ENCODE measurements at places on chromosomes 3 and 15.
A peak's percentile ranks its signal among the peaks of the same experiment; 100 is the strongest.

DNA sequence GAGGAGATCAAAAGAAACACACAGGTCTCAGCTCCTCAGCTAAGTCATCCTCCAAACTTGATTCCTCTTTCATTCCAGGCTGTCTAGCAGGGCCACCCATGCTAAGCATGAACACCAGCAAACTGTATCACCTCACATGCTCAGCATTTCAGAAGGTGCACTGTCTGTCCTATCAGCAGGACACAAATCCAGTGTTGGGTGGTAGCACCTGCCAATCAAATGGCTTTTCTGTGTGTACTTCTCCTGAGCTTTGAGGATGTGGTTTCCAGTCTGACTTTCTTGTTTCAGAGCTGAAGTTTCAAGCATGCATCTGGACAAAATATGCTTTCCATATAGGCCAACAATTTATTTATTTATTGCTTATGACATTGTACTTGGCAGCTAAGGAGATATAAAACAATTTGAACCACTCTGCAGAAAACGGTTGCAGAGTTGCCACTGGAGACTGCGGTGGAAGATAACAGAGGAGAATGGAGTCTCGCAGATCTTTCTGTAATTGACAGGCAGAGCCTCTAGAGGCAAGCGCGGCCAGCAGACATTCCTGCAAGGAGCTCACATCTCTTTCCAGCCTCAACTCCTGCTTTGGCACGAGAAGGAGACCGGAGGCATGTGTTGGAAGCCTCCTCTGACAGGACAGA lies 167.1 kb upstream of the WNT5A start:
- no peak for DNase-seq

DNA sequence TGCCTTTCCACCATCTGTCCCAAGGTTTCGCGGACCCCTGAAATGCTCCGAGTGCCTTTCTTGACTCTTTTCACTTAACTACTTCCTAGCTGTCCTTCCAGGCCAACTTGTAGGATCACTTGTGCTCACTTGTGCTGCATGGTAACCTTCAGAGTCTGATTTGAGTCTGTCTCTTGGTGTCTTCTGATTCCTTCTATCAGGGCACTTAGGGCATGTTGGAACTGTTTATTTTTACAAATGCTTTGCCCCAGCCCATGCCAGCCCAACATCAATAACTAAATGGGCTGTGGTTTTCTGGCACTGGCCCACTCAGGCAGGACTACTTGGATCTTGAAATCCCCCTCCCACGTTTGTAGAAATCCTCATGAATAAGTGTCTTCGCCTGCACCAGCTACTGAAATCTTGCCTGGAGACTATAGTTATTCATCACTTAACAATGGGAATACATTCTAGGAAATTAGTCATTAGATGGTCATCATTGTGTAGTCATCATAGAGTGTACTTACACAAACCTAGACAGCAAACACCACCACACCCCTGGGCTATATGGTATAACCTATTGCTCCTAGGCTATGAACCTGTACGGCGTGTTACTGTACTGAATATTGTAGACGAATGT lies 123.1 kb upstream of the STRIT1 start:
- DNase-seq: no peak

- no peak for DNase-seq
Observed at GRCh38 chr15:94848054-94848453, 616.7 kb downstream of the MCTP2 start.

GRCh38 chr3:44862226-44862637 lies 520 bp downstream of the TMEM42 start:
- DNase-seq: no peak

DNA sequence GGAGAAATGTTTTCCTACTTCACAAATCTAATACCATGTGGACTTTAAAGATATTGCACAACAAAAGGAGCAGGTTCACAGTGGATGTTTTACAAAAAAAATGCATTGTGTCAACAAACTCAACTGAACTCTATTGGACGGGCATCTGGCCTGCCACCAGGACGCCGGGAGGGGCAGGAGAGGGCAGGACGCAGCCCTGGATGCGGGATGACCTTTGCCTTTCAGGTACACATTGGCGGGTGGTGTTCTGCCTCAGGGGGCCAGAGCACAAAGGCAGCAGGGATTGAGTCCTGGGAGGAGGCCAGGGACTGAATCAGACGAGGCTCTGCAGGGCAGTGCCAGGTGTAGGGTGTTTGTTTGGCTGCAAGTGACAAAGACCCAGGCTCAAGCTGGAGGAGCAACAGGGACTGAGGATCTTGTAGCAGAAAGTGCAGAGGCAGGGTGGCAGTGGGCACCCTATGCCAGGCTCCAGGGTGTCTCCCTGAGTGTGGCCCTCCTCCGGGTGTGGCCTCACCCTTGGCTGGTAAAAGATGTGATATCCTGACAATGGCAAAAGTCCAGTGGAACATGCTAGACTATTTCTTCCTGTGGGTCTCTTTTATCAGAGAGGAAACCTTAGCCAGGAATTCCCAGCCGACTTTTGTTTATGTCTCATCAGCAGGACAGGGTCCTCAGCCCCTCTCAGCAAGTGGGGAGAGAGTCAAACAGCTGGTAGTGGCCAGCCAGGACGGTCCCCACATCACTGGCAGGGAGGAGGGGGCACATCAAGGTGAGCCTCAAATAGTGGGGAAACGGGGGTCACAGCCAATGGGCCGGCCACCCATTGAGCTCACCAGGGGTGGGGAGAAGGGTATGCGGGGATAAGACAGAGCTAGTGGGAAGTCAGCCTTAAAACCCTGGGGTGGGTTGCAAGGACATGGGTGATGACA lies 29.7 kb upstream of the KLF13 start:
- no peak for DNase-seq

DNA sequence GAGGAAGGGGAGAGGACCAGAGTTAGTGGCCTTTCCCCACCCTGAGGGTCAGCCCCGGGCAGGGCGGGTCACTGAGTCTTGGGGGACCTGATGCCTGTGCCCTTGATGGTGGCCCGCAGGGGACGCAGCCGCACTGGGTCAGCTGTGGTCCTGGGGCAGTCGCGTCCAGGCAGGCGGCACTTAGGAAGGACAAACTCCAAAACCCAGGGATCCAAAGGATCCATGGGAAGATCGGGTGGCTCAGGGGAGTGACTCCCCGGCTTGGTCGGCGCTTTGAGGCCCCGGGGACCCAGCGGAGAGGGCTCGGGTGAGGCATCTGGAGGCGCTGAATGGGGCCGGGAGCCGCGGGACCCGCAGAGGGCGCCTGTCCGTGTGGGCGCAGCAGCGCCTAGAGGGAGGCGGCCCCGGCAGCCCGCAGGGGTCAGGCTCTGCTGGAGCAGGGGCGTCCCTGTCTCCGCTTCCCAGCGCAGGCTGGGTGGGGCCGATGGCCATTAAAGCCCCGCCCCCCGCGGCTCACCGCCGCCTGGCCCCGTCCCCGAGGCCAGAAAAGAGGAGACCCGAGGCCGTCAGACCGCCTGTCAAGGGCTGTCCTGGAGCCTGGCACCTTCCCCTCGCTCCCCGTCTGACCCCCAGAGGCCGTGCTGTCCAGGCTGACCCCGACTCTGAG lies 17.5 kb downstream of the CIDEC start:
- peak; percentile 76 for DNase-seq

- DNase-seq: no peak
Observed at GRCh38 chr15:69460481-69460880, 7.9 kb downstream of the RPLP1 start.

DNA sequence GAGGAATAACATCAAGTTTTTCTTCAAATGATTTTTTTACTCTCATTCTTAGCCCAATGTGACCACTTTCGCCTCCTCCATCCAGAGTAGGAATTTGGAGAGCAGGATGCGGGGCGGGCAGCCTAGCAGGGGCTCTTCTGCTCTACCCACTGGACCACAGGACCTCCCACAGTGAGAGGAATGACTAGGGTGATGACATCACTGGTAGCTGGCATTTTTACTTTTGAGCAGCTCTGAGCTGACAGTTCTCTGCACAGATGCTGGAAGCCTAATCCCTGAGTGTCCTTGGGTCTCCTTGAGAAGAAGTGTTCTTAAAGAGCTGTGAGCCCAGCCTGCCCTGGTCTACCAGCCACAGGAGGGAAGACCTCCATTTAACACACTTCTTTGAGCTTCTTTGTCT lies 1.4 kb upstream of the HCN4 start:
- no peak for DNase-seq

- DNase-seq: no peak
Observed at GRCh38 chr3:399647-400046, 203.1 kb downstream of the CHL1 start.

DNA sequence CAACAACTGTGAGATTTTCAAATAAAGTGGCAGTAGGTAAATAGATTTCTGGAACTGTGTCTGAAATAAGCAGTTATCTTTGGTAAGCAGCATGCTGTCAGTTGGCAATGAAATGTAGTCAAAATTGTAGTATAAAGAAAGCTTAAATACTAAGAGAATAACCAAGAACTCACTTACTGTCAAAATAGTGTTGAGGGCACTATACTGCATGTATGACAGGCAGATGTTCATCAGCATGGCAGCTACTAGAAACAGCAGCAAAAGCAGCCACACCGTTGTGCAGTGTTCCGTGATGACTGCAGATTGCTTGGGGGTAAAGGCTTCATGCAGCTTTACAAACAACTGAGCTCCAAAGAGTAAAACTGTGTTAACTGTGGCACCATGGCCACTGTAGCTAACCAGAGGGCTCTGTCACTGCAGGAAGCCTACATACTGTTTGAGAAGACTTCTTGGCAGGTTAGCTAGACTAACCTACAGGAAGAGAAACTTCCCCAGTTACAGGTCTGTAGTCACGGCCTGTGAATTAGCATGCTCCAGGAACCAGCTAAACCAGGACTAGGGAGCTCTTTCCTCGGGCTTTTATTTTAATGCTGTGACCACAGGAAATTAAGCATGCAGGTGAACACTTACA lies 459.7 kb downstream of the TBL1XR1 start:
- no peak for DNase-seq

GRCh38 chr3:80285388-80285787 lies 517.6 kb upstream of the ROBO1 start:
- no peak for DNase-seq

DNA sequence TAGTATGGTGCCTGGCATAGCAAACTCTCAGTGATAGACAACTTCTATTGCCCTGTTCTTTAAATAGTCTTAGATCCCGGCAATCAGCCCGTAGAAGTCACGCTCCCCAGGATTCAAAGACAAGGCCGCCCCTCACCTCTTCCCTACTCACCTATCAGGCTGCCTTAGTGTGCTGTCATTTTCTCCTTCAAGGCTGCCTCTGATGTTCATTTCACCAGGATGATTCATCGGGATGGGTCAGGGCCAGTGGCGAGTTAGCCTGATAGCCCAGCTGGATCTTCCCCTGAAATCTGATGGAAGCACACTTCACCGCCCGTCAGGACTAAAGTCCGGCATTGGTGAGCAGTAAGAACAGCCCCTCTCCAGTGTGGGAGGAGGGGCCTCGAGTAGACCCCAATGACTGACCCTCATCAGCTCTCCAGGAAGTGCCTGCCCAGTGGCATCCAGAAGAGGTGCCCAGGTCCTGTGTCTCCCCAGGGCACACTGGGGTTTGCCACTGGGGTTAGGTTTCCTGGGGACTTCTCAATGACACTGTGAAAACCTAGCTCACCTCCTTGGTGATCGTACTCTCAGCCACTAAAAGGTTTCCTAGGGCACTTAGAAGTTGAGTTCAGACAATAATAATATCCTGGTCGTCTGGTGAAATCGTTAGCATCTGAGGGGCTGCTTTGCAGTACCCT lies 37.5 kb downstream of the TPM1 start:
- no peak for DNase-seq

DNA sequence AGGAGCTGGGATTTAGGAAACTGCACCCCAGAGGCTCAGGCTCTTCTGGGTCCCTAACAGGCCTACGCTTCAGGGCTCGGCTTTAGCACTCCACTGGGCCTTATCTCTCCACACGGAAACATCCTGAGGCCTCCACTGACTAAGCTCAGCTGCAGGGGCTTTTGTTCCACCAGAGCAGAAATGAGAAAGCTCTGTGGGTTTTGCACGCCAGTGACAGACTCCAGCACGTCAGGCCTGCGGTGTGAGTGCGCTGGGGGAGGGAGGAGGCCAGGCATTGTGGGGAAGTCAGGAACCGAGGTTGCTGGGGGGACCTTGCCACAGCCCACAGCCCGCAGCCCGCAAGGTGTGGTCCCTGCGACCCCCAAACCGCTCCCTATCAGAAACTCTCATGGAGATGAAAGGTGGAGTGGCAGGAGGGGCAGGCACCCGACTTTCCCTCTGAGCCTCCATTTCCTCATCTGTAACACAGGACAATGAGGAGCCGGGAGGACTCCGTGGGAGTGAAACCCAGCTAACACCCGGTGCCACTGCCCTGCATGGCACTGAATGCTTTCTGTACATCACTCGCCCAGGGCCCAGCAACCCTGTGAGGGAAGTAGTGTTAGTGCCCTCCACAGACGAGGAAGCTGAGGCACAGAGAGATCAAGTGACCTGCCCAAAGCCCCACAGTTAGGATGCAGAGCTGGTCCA lies 106.5 kb downstream of the TPRA1 start:
- DNase-seq: no peak

DNA sequence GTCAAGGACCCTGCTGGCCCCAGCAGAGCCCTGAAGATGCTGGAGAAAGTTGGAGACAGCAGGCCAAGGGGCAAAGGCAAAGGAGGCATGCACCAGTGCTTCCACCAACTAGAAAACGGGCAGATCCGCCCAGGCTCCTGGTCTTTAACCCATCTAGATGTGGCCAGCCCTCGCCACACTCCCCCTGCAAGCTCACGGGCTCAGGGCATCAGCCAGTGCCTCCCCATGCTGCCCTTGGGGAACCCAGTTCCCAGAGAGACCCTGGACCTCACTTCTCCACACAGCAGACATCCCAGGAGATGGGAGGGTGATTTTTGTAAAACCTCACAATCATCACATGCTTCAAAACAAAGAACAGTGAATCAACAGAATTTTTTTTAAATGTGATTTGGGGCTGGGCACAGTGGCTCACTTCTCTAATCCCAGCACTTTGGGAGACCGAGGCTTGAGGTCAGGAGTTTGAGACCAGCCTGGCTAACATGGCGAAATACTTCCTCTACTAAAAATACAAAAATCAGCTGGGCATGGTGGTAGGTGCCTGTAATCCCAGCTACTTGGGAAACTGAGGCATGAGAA lies 24.5 kb downstream of the CYFIP1 start:
- DNase-seq: peak; percentile 35

- no peak for DNase-seq
Observed at GRCh38 chr3:113721636-113722035, 24.4 kb downstream of the NAA50 start.

GRCh38 chr15:86839502-86839901 lies 759.8 kb downstream of the AGBL1 start:
- DNase-seq: no peak

- no peak for DNase-seq
Observed at GRCh38 chr3:141384157-141384556, 15.9 kb downstream of the ZBTB38 start.

DNA sequence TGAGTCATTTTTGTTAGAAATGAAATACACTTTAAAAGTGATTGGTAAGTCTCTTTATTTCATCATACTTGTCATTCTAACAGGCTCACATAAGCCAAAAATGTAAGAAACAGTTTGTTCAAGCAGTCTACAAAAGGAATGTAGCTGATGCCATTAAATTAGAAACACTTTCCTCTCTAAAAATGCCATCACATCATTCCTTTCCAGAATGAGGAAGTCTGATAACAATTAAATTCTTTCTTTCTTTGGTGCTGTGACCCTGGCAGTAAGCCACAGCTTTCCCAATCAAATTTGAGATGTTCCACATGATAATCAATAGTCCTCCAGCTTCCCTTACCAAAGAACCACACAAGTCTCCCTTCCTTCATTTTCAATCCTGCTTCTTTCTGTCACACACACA lies 9.4 kb upstream of the P2RY1 start:
- DNase-seq: no peak

GRCh38 chr3:13371100-13372075 lies 48.7 kb downstream of the NUP210 start:
- DNase-seq: no peak

Data from suppressor macrophage treated with lipopolysaccharide for 1 hour (primary cell).